Activated CD4-positive, alpha-beta T cell treated with anti-CD3 and anti-CD28 coated beads, Interleukin-2, amount 50 U/mL, for 48 hours (primary cell): ENCODE measurements at places on chromosomes 5 and 9.

GRCh38 chr5:38601133-38601862 lies 44.9 kb upstream of the LIFR start:
- DNase-seq, result no peak

DNA sequence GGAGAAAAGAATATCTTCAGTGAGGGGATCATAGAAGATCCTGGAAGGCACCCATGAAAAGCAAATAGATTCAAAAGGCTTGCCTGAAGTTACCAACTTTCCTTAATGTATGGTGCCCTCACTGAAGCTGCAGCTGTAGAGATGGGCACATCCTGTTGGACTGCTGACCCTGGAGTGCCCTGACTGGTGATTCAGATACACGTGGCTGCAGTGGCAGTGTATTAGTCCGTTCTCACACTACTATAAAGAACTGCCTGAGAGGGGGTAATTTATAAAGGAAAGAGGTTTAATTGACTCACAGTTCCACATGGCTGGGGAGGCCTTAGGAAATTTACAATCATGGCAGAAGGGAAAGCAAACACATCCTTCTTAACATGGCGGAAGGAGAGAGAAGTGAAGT lies 80.3 kb downstream of the OSMR start:
- DNase-seq, result no peak

DNA sequence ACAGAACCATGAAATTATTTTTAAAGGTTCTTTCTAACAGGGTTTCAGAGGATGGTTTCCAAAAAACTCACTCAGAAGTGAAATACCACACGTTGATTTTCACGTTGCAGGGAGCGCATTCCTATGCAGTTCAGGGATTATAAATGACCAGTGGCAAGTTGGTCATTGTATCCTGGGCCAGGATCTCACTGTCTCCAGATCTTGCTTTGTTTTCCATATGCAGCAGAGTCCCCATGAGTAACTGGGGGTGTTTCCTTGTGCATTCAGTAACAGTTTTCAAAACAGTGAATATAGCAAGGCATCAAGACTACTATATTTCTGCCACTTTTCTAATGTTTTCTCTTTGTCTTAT lies 1064.9 kb upstream of the DMAC1 start:
- no peak for DNase-seq

GRCh38 chr9:36398745-36399144 lies 1.3 kb downstream of the RNF38 start:
- DNase-seq, result no peak

DNA sequence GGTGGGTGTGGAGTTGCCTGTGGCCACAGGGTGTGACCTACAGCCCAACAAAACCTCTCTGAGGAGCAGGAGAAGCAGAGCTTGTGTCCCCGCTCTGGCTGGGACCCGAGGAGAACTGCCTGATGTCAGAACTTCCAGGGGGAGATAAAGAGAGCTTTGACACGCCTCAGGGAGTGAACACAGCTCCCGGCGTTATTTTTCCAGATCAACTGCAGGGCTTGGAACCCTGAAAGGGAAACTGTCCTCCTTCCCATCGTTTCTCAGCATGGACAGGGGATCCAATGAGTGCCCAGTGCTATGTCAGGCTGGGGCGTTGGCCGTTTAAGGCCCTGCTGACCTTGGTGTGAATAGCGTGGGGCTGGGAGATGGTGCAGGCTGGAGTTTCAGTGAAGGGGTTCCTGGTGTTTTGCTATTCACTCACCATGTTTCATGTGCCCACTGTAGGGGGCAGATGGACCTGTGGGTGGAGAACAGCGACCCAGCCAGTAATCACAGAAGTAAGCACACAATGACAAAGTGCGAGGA lies 22.0 kb downstream of the GADD45G start:
- DNase-seq, result no peak

DNA sequence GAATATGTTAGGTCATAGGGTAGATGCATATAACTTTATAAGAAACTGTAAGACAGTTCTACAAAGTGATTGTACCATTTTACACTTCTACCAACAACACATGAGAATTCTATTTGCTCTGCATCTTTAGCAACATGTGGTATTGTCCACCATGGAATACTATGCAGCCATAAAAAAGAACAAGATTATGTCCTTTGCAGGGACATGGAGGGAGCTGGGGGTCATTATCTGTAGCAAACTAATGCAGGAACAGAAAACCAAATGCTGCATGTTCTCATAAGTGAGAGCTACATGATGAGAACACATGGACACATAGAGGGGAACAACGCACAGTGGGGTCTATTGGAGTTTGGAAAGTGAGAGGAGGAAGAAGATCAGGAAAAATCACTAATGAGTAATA lies 22.2 kb upstream of the CER1 start:
- DNase-seq, result no peak
